Neural crest cell (in vitro differentiated cells): ENCODE measurements at places on chromosomes 2 and 18. TPM values are rescaled to one million over a fixed set of nuclear protein-coding genes. Genes with fewer than 3 reads are reported as not detected.

DSC3 gene
- 0.09 and 0.16 TPM in 2 replicates for total RNA-seq

DNA sequence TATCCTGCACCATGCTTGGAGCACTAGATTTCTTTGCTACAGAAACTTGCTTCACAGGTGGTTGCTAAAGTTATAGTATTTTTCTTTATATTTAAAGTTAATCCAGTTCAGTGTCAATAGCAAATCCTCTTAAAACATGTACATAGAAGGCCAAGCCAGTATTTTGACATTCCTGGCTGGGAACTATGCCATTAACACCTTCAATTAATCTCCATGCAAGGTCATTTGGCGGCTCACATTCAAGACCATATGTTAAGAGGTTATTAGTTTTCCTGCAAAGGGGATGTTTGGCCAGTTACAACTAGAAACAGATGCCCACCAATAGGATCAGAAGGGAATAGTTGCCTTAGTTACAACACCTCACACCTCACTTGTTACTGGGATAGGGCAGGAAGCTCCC is 261.3 kb upstream of the MEIS1 start:
- DNase-seq: no peak
- no peaks in the 10 kb centered on the region for H3K27me3 ChIP-seq
- no peaks in the 10 kb centered on the region for H3K36me3 ChIP-seq
- H3K27ac ChIP-seq: no peak overlapping the region
- H3K4me1 ChIP-seq: no peaks in the 10 kb centered on the region

CCDC85A gene
- total RNA-seq: 0.16 and 0.19 TPM in 2 replicates

IL37 gene
- total RNA-seq: 0.40 TPM in 1 of 2 replicates, not detected in the other

DNA sequence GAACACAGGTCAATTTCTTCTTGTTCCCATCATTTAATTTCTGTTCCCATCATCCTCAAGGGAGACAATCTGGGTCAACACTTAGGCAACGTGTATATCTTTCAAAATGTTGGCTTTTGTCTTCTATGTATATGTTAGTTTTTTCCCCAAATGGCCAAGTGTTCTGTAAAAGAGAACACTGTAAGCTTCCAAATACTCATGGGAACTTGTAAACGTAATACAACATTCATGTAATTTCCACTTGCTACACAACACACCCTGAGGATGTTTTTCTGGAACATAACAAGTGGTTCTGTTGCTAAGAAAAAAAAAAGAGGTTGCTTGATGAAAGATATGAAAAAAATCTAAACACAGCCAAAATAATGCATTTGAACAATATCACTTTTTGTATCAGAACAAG is 149.1 kb downstream of the ATAD2B start:
- peaks cover 15% of the 10 kb centered on the region for H3K36me3 ChIP-seq
- H3K4me1 ChIP-seq: no peaks in the 10 kb centered on the region
- no peak overlapping the region for H3K4me3 ChIP-seq
- no peak for DNase-seq
- H3K27ac ChIP-seq: no peak overlapping the region
- no peaks in the 10 kb centered on the region for H3K27me3 ChIP-seq

DNA sequence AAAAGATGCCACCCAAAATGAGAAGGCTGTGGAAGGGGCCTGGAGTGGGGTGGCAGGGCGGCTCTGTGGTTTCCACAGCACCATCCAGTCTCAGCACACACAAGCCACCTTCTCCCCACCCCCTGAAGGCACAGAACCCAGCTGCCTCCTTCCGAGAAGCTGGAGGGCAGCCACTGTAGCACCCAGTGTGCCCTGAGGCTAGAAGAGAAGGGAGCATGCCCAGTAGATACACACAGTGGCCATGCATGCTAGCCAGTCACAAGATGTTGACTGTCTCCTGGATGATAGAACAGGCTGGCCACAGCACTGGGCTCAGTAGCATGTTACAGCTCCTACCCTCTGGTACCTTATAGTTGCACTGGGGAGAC is 148.9 kb upstream of the EPAS1 start:
- H3K27ac ChIP-seq: no peak overlapping the region
- H3K4me3 ChIP-seq: no peak overlapping the region
- no peaks in the 10 kb centered on the region for H3K27me3 ChIP-seq
- DNase-seq: no peak

DNA sequence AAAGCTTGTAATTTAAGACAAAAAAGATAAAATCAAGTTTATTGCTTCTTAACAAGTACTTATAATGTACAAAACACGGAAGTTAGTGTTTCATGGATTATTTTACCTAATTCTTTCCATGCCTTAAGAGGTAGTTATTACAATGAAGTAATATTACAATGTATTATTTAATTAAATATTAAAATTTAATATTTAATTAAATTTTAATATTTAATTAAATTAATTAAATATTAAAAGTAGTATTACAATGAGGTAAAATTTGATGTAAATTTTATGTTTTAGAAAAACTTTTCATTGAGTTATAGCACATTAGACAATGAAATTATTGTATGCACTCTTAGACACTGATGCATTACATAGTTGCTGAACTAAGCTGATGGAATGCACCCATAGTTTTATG is 220.7 kb upstream of the NETO1 start:
- H3K27ac ChIP-seq: no peak overlapping the region
- no peak for DNase-seq
- H3K27me3 ChIP-seq: no peaks in the 10 kb centered on the region
- no peak overlapping the region for H3K4me3 ChIP-seq
- no peaks in the 10 kb centered on the region for H3K4me1 ChIP-seq
- no peaks in the 10 kb centered on the region for H3K36me3 ChIP-seq

DNA sequence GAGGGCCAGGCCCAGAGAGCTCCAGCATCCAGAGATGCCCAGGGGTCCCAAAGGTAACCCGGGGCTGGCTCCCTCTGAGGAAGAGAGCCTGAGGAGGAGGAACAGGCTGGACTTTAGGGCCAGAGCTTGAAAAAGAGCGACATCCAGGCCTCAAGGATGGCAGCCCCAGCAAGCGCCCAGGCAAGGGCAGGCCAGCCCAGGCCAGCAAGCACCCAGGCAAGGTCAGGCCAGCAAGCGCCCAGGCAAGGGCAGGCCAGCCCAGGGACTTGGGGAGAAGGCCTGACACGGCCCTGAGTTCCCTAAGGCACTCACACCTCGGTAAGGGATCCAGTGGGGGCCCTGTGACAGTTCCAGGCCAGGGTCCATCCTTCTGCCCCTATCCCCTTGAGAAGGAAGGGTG is 30.4 kb downstream of the DBI start:
- H3K4me3 ChIP-seq: no peak overlapping the region
- H3K27me3 ChIP-seq: no peaks in the 10 kb centered on the region
- H3K4me1 ChIP-seq: peaks cover 5% of the 10 kb centered on the region
- DNase-seq: no peak
- H3K27ac ChIP-seq: no peak overlapping the region

TCF23 gene
- total RNA-seq: not detected in 2 replicates

DNA sequence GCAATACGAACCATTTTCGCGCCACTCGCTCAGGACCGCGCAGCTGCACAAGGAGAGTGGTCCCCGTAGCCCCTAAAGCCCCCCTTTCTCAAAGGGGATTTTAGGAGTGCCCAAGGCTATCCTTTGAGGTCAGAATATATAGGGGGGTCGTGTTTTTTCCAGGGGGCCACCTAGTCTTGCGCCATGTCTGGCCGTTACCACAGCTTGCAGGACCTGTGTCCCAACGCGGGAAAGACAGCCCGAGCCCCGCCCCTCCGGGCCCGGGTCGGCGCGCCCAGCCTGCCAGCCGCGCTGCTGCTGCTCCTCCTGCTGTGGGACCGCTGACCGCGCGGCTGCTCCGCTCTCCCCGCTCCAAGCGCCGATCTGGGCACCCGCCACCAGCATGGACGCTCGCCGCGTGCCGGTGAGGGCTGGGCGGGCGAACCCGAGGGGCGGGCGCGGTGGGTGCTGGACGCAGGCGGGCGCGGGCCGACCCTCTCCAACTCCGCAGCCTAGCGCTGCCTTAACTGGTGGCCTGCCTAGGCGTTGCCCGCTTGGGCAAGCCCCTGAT is at the start of gene CDCA7:
TSS of gene CDCA7 (plus strand) at position 291 of the 550 bp plus-strand sequence. CDS start at position 383, 92 bp downstream.
- H3K4me3 ChIP-seq: peak within 1 kb of the TSS; percentile 97
- H3K36me3 ChIP-seq: peaks cover 2% of the 10 kb centered on the region
- H3K27me3 ChIP-seq: peaks cover 2% of the 10 kb centered on the region
- peak; percentile 82 for DNase-seq
- peaks cover 51% of the 10 kb centered on the region for H3K4me1 ChIP-seq

SMYD5 gene
- total RNA-seq: 33.7 and 33.9 TPM in 2 replicates

DNA sequence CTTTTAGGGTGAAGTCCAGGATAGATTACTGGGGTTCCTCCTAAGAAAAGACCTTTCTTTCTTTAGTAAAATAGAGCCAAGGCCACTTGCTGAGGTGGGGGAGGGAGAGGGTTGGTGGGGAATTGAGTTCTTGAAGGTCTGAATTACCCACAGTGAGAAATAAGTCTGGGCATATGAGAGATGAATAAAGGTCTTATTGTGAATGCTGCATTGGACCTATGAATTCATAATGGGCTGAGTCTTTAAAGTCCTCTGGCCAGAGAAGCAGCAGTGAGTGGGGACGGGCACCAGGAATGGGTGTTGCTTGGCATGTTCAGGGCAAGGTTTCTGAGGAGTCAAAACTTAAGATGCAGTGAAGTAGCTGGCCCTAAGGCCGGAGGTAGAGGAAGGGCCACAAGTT is 10.5 kb downstream of the MAPRE3 start:
- no peak overlapping the region for H3K27ac ChIP-seq
- DNase-seq: no peak
- H3K4me1 ChIP-seq: peaks cover 17% of the 10 kb centered on the region
- no peaks in the 10 kb centered on the region for H3K27me3 ChIP-seq
- H3K4me3 ChIP-seq: no peak overlapping the region
- H3K36me3 ChIP-seq: no peaks in the 10 kb centered on the region

STK17B gene
- 7.3 and 8.1 TPM in 2 replicates for total RNA-seq

DNA sequence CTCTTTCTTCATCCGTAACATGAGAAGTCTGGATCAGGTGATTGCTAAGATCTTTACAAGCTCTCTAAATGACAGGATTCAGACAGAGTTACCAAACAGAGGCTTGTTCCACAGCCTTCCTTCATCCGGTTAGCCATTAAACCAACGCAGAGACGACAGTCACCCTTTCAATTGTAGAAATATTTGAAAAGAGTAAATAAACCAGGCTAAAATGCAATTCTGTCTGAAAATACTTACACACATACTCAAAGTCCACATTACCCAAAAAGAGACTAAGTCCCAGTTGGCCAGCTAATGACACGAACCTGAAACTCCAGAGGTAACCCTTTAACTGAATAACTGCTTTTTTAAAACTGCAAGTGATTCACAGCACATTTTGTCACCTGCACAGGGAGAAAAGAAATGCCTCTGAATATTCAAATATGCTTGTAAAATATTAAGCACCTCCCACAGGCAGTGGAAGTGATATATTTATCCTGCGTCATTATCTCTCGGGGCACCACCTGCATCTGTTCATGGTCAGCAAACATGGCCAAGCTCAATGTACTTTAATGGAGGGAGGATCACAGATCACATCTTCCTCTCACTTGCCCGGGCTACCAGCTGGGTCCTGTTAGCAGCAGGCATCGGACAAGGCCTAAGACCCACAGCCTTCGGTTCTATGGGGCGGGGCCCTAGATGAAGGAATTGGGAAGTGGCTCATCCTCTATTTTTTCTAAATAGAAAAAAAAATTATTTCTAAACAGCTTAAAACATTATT is 38.8 kb upstream of the DNER start:
- no peaks in the 10 kb centered on the region for H3K36me3 ChIP-seq
- DNase-seq: no peak
- no peak overlapping the region for H3K4me3 ChIP-seq
- no peaks in the 10 kb centered on the region for H3K4me1 ChIP-seq
- H3K27ac ChIP-seq: no peak overlapping the region

- H3K36me3 ChIP-seq: no peaks in the 10 kb centered on the region
- no peak overlapping the region for H3K4me3 ChIP-seq
- no peak for DNase-seq
- peaks cover 24% of the 10 kb centered on the region for H3K4me1 ChIP-seq
Measured at GRCh38 chr2:161041356-161041755, 118.9 kb upstream of the TANK start.

DNA sequence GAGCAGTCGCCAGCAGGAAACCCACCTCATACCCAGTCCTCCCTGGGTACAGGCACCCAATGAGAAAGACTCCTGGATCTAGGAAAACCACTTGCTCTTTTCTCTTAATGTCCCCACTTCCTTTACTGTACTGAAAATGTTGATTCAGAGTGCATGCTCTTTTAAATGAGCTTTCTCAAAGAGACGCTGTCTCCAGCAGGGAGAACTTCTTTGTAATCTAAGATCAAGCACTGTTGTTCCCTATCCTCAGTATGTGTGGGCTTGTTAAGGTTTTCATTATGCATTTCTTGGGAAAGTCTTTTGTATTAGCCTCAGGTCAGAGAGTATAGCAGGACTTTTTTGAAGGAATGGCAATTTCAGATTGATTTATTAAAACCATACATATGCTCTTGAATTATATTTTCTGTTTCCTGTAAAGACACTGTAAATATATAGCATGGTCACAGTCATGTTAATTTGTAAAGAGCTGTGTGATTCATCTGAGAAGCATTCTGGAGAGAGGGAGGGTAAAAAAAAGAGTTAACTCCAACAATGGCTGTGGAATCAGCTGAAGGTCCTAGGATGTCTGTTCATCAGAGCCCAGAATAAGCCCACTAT is 178.1 kb downstream of the MGAT5 start:
- H3K27me3 ChIP-seq: no peaks in the 10 kb centered on the region
- no peak for DNase-seq
- peaks cover 7% of the 10 kb centered on the region for H3K4me1 ChIP-seq
- H3K27ac ChIP-seq: no peak overlapping the region
- H3K4me3 ChIP-seq: no peak overlapping the region

DNA sequence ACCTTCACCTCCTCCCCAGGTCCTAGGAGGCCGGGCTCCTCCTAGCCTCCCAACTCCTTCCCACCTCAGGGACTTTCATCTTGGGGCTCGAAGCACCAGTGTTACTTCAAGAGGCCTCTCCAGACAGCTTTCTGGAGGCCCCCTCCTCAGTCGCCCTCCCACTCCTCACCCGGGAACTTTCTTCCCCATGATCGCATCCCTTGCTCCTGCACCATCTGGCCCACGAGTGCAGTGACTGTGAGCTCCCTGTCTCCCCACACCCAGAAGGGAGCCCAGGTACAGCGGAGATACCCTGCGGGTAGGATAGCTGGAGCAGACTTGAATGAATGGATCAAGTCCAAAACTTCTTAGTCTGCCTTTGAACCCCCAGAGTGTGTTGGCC is 6.1 kb downstream of the ERFE start:
- no peak overlapping the region for H3K27ac ChIP-seq
- H3K36me3 ChIP-seq: no peaks in the 10 kb centered on the region
- H3K4me3 ChIP-seq: peak overlapping the region; percentile 41
- peaks cover 47% of the 10 kb centered on the region for H3K27me3 ChIP-seq
- no peak for DNase-seq
- peaks cover 4% of the 10 kb centered on the region for H3K4me1 ChIP-seq

- no peak overlapping the region for H3K4me3 ChIP-seq
- peaks cover 5% of the 10 kb centered on the region for H3K36me3 ChIP-seq
- no peaks in the 10 kb centered on the region for H3K27me3 ChIP-seq
- no peak for DNase-seq
Measured at GRCh38 chr2:43368483-43369385, 142.3 kb upstream of the ZFP36L2 start.

- DNase-seq: no peak
- H3K27ac ChIP-seq: no peak overlapping the region
- H3K27me3 ChIP-seq: no peaks in the 10 kb centered on the region
- no peak overlapping the region for H3K4me3 ChIP-seq
- peaks cover 8% of the 10 kb centered on the region for H3K36me3 ChIP-seq
- no peaks in the 10 kb centered on the region for H3K4me1 ChIP-seq
Measured at GRCh38 chr2:201707753-201708152, 9.3 kb upstream of the MPP4 start.
